ENCODE measurements at places on chromosomes 2 and 18. TPM values are rescaled to one million over a fixed set of nuclear protein-coding genes. Genes with fewer than 3 reads are reported as not detected.

The VSNL1 gene
- 1.2 TPM for total RNA-seq

The CEBPZ gene
- 47.7 TPM for total RNA-seq

The NDUFAF7 gene
- total RNA-seq: 16.7 TPM

GRCh38 chr2:67663776-67664175, 266.6 kb downstream of the ETAA1 start:
- H3K27ac ChIP-seq: no peak overlapping the region
- no peaks in the 10 kb centered on the region for H3K27me3 ChIP-seq
- no peak overlapping the region for H3K4me3 ChIP-seq
- H3K36me3 ChIP-seq: no peaks in the 10 kb centered on the region

- no peaks in the 10 kb centered on the region for H3K27me3 ChIP-seq
- H3K36me3 ChIP-seq: no peaks in the 10 kb centered on the region
- no peak overlapping the region for H3K4me3 ChIP-seq
- H3K27ac ChIP-seq: no peak overlapping the region
- no peak for DNase-seq
These were observed 191.0 kb downstream of the GRB14 start for GRCh38 chr2:164430166-164430783.

All from upper lobe of right lung (tissue), 1 donor.